Upper lobe of left lung (tissue), 6 donors: ENCODE measurements at places on chromosomes 4 and X. TPM values are rescaled to one million over a fixed set of nuclear protein-coding genes. Genes with fewer than 3 reads are reported as not detected.

- DNase-seq = no peak
Measured at GRCh38 chrX:500481-501010, 113.8 kb upstream of the PPP2R3B start.

- no peak for DNase-seq
Measured at GRCh38 chr4:147776716-147777115, 44.8 kb downstream of the ARHGAP10 start.

DNA sequence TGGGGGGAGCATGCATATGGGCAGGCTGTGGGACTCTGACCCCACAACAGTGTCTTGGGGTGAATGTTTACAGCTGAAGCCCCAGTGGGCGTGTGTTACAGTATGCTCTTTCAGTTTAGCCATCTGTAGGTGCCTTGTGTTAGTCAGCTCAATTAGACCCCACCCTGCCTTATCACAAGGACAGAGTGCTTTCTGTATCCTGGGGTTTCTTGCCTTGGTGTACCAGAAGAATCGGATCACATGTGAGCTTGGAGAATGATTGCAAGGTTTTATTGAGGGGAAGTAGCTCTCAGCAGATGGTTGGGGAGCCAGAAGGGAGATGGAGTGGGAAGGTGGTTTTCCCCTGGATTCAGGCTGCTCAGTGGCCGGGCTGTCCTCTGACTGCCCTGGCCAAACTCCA is 27.3 kb downstream of the SH3BGRL start:
- no peak for DNase-seq

PCDH11X gene
- 1.5 TPM for total RNA-seq

DNA sequence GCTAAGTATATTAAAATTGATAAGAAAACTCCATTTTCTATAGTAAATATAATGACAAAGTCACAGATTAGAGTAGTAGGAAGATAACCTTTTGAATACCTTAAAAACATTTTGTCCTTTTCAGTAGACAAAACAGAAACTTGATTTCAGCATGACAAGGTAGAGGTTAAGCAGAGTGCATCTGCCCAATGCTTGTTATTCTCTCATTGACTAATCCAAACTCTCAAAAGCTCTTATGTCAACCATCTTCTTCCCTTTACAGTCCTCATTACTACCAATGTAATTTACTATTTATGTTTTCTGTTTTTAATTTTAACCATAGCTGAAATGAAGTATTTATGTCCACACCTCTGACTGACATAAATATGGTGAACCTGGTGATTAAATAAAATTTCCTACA is 11.1 kb downstream of the NIPAL1 start:
- no peak for DNase-seq

TCEAL6 gene
- not detected for total RNA-seq

DNA sequence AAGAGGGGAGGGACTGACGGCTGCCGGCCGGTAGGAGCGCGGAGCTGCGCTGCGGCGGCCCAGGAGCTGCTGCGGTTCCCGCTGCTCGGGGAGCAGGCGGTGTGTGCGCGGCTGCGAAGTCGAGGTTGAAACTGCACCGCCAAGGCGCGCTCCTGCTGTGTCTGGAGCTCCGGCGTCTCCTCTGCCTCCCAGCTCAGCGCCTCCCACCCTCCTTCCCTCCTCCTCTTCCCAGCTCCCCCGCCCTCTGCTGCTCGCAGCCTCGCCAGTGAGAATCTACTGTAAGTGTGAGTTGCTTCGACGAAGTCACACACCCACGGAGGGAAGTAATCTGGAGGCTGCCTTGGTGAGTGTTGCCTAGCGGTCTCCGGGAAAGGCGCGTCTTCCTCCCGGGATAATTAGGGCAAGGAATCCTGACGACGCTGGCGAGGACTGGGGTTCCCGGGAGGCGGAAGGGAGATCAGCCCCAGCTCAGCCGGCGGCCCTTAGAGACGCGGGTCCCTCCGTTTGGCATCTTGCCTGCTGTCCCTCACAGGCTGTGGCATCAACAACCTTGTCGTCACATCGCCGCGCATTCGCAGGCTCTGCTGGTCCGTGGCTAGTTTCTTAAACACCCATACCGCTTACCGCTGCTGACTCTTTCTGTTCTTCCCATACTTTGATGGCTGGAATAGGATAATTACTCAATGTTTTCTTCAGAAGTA is at the start of gene EPHA5:
Gene EPHA5, minus strand, starts transcription at position 159 of the 701 bp plus-strand sequence. CDS start 747 bp downstream, outside the sequence.
- DNase-seq = peak; percentile 88

CYTL1 gene
- total RNA-seq = not detected

DNA sequence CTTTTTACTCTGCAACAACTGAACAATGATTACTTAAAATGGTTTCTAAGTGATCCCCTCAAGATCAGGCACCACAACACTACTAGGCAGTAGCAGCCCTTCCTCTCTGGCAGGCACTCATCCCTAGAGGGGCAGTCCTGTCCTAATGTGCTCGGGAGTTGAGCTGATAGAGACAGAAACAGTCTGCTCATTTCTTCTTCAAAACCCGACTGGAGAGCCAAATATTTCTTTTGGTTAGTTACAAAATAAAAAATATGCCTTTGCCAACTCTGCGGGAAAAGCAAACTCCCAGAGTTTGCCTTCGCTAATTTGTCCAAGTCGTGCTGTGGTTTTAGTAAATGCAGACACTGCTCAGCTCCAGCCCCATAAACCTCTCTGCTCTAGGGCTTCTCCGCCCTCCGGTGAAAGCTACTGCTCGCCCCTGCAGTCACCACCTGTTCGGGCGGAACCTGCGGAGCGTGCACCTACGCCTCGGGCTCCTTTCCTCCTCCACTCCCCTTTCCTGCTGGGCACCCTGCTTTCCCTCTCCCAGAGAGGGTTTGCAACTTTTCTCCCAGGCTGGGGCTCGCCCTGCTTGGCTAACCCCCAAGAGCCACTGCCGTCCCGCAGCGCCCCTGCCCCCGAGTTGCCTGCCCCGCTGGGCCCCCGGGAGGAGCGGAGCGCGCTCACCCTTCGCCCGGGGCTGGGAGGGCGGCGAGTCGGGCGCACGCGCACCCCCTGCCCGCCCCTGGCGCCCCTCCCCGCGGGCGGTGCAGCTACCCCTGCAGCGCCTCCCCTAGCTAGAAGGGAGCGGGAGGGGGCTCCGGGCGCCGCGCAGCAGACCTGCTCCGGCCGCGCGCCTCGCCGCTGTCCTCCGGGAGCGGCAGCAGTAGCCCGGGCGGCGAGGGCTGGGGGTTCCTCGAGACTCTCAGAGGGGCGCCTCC is at the start of gene NPNT:
Gene NPNT, plus strand, starts transcription at position 812 of the 923 bp plus-strand sequence. CDS start 182 bp downstream, outside the sequence.
- DNase-seq = peak; percentile 92

SRD5A3 gene
- total RNA-seq = 7.2 TPM

ALAS2 gene
- total RNA-seq = 2.6 TPM

DNA sequence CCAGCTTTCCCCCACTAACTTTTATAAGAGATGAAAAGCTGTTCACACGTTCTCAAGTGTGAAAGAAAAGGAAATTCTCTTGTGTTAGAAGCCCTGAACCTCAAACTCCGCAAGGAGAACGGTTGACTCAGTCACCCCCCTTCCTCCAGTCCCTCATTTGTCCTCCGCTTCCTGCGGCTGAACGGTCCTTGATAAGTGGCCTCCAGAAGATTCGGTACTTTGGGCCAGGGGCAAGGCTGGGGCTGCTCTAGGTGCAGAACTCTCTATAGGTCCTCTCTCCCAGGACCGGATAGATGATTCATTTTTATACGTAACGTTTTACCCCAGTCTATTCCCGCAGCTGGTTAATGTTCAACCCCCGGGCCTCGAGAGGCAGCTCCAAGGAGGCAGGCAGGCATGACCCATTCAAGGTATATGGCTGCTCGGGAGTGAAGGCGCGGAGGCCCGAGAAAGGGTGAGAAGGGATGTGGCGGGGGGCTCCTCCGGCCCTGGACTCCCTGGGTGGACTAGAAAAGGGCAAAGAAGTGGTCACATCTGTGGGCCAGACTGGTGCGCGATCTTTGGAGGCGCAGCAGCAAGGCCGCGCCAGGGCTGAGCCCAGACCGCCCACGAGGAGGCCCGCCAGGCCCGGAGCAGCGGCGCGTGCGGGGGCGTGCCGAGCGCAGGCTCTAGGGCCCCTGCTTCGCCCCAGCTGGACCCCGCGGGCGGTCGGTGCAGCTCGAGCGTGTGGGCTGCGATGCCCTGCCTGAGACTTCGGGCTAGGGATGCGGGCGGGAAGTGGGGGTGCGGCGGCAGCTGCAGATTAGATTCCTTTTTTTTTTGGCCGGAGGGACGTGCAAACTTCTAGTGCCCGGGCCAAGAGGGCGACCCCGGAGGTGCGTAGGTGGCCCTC is 11.7 kb downstream of the PITX2 start:
- DNase-seq = no peak

DNA sequence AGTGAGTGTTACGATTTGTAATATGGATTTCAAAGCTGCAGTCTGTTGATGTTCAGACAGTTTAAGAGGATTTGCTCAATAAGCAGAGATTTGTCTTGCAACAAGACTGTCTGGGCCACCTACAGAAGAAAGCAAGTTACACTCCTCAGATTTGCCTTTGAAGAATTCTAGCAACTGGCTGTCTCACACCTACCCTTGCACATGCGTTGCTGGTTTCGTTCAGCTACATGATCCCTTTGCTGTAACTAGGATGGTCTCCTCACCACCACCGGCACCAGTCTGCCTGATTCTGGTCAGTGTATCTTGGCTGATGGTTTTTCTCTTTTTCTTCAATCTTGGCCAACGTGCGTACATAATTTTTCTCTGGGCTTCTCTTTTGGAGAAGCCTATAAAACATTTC is 172.7 kb upstream of the LCORL start:
- no peak for DNase-seq

- no peak for DNase-seq
Measured at GRCh38 chrX:22081475-22082092, 49.5 kb downstream of the PHEX start.

ADH4 gene
- total RNA-seq = 0.31 TPM

GRCh38 chr4:4574792-4575191 is 32.9 kb upstream of the STX18 start:
- DNase-seq = peak; percentile 55

BEX1 gene
- total RNA-seq = not detected

DNA sequence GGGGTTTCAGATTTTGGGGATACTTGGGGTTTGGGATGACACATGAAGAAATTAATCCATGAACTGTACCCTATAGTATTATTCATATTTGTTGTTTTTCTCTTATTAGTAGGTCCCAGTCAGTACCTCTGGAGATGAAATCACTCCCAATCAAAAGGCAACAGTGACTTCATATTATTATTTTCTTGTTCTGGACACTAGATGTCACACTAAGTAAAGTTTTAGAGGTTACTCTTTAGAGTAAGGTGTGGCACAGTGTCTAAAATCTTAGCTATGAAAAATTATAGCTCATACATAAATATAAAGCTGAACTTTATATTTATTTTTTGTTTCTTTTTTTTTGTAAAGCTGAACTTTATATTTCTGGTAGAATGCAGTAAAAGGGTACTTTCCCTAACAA is 35.1 kb downstream of the FAM114A1 start:
- no peak for DNase-seq

TMPRSS11A gene
- not detected for total RNA-seq

GRCh38 chr4:24089851-24090534 is 200.1 kb upstream of the PPARGC1A start:
- no peak for DNase-seq

DNA sequence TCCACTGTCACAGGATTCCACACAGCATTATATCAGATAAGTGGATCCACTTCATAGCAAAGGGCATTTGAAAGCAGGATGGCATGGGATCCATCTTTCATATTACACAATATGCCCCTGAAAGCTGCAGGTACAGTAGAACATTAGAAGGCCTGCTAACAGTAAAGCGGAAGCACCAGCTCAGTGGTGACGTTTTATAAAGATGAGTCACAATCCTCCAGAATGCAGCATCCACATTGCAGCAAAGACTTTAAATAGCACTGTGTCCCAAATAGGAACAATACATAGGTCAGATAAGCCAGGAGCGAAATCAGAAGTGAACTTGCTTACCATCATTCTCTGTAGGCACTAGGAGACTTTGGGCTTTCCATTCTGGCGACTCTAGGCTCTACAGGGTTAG is 609.5 kb upstream of the FAT1 start:
- no peak for DNase-seq

STK32B gene
- total RNA-seq = 1.0 TPM

FAM9B gene
- not detected for total RNA-seq

- no peak for DNase-seq
Measured at GRCh38 chrX:63250253-63250868, 100.8 kb downstream of the SPIN4 start.

DCX gene
- total RNA-seq = not detected

DNA sequence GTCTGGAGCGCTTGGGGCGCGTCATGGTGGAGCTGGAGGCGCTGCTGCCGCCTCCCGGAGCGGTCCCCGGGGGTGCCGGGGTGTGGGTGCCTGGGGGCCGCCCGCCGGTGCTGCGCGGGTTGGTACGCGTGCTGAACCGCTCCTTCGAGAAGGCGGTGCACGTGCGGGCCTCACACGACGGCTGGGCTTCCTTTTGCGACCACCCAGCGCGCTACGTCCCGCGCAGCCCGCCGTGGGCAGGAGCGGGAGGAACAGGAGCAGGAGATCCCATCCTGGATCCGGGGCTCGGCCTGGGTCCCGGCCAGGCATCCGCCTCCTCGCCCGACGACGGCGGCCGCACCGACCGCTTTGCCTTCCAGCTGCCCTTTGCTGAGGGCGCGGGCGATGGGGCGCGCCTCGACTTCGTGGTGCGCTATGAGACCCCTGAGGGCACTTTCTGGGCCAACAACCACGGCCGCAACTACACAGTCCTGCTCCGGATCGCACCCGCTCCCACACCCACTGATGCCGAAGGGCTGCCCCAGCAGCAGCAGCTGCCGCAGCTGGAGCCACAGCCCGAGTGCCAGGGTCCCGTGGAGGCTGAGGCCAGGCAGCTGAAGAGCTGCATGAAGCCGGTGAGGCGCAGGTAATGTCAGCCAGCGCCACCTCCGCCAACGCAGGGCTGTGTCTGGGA is 792 bp downstream of the PPP1R3F start:
- DNase-seq = no peak

TLR2 gene
- 75.1 TPM for total RNA-seq

DNA sequence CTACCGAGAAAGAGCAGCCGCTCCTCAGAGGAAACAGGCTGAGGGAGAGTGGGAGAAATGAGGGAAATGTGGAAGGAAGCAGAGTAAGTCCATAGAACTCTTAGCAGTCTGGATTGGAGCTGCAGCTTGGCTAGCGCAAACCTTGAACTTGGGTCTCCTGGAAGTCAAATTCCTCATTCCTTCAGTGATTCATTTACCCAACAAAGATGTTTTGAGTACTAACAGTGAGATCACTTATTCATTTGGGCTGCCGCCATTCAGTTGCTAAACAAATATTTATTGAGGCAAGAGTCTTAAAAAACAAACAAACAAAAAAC is 51.5 kb downstream of the SEL1L3 start:
- no peak for DNase-seq

RHOXF2B gene
- total RNA-seq = not detected

DNA sequence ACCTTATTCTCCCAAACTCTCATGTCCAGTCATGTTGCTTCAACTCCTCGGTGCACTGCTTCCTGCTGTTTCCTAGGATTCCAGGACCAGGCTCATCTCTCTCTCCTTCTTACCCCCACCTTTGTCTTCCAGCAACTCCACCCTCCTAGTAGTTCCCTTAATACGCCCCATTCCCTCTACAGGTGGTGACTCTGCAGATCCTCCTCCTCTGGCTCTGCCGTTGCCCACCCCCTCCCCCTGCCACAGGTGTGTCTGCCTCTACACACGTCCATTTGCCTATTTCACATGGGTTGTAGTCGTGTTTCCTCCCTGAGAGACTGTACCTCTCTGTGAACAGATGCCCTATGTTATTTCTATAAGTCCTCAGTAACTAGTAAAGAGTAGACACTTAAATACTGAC is 32.4 kb downstream of the CDS1 start:
- DNase-seq = no peak

DOK7 gene
- total RNA-seq = 2.1 TPM

SHISA3 gene
- total RNA-seq = not detected

- peak; percentile 97 for DNase-seq
Measured at GRCh38 chr4:139301113-139301820, at the start of gene NAA15. TSS of gene NAA15 (plus strand) at chr4:139301505. CDS start at chr4:139301778, 273 bp downstream.
